ENCODE measurements at places on chromosomes 2 and 18. TPM values are rescaled to one million over a fixed set of nuclear protein-coding genes. Genes with fewer than 3 reads are reported as not detected.

DNA sequence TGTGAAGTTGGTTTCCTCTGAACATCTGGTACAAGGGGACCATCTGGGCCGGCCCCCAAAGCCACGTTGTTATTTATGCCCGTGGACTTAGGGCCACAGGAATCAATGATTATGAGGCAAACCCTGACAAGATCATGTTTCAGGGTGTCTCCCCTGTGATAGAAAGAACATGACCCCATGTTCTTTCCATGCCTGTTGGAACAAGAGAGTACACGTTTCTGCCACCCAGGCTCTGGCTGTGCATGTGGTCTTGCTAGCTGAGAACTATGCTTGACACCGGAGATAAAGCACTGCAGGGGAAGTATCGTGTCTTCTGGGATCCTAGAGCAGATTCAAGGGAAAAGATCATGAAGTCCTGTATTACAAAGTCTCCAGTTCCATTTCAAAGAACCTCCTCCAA, 64.2 kb downstream of the TMEM17 start:
- no peak for DNase-seq

GRCh38 chr2:102065675-102066252, 74.0 kb downstream of the IL1R2 start:
- no peak for DNase-seq

GRCh38 chr2:71789556-71790204, 336.3 kb downstream of the DYSF start:
- no peak for DNase-seq

- no peak for DNase-seq
Measured at GRCh38 chr18:56256659-56257058, 381.7 kb downstream of the TXNL1 start.

- DNase-seq: no peak
Measured at GRCh38 chr2:82539280-82539621, 1919.8 kb downstream of the SUCLG1 start.

DNA sequence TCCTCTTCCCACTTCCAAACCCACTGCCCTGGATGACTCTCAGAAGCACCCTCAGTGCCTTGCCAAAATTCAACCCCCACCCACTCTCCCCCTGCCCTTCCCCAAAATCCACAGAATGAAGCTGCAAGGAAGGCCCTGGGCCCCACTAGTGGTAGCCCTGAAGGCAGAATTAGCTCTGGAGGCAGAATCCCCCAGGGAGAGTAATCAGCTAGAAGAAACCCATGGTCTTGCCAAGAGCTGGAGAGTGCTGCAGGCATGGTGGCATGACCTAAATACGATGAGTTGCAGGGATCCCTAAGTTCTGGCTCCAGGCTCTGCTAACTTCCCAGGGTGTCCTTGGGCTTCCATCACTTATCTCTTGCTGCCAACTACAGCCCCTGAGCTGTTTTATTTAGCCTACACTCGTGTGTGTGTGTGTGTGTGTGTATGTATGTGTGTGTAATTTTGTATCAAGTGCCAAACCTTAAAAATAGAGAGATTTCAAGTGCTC, 7.9 kb downstream of the GAD1 start:
- DNase-seq: no peak

GRCh38 chr18:50638884-50639420, 79.1 kb downstream of the MAPK4 start:
- no peak for DNase-seq

DNA sequence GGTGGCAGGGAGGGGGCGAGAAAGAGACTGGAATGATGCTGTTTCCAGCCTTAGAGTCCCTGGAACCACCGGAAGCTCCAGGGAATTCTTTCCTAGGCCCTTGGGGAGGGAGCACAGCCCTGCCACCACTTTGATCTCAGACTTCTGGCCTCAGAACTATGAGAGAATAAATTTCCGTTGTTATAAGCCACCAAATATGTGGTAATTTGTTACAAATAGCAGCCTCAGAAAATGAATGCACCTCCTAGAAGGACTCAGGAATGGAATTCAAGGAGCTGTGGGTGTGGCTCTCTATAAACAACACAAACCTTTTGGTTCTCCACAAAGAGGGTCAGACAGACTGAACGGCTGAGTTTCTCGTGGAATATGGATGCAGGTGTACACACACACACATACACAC, 144.5 kb downstream of the ACKR3 start:
- DNase-seq: no peak

- no peak for DNase-seq
Measured at GRCh38 chr2:202589582-202589949, 45.2 kb upstream of the FAM117B start.

DNA sequence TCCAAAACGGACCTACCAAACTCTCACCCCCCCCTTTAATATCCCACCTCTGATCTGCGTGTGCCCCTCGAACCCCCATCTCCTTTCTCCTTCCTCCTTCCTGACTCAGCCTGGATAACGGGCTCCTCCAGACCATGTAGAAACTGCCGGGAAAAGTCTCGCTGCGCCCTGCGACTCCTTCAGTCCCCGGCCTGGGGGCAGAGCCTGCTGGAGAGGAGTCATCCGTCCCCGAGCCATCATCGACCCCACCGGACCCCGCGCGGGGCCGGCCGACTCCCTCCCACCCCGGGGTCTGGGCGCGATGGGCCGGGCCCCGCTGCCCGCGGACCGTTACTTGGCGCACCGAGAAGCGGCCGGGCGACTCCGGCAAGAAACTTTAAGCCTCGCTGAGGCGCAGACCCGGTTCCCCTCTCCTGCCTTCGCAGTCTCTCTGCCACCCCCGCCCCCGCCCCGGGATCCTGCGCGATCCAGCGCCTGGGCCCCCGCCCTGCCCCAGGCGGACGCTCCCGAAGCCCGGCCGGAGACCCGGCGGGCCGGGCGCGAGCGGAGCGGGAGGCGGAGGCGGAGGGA, 3.4 kb downstream of the ZEB2 start:
- no peak for DNase-seq

DNA sequence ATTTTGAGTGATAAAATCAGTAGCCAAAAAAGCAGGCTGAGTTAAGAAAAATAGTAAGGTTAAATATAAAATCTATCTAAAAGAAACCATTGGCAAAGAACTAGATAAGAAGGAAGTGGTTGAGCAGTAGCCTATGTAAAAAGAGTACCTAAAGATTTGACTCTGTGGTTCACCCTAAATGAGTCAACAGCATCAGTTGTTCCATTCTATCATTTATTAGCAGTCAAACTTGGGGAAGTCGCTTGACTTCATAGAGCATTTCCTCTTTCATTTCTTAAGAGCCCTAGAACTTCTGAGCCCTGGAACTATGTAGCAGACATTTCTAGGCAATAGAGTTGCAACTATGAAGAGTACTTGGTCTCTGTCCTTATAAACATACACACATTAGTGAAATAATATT, 381.7 kb downstream of the NUP35 start:
- DNase-seq: no peak

The COL4A4 gene
- total RNA-seq: under 0.01 TPM

The SKA1 gene
- 1.7 TPM for total RNA-seq

The ACYP2 gene
- total RNA-seq: 7.1 TPM

The SLC39A10 gene
- 50.7 TPM for total RNA-seq

Data from glomerular endothelial cell (primary cell).